CD4-positive, alpha-beta T cell treated with Interleukin-15 for 4 hours (primary cell): ENCODE measurements at places on chromosomes 3 and 15.

DNA sequence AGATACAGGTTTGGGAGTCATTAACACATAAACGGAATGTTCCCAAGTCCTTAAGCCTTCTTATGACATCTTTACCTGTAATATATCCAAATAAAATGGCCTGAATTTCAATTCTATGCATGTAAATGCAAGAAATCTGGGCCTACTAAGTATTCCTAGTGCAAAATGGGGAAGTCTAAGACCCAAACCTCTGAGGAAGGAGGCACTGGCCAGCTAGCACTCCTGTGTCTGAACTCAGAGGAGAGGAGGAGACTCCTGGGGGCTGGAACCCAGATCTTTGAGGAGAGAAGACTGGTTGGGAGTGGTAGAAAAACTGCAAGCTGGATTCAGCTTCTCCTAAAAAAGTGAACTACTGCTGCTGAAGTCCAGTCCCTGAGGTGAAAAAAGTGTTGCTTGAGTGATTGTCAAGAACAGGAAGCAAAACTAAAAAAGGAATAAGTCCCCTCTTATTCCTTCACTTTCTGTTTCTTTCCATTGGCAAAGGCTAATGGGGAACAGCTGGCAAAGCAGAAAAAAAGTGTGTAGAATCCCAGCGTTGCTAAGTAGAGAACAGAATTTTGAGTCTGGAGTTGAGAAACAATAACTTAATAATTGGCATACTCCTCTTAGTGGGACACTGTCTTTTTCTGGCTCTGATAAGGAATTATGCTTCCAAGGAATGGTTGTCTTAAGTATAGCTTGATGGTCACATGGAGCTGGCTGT, 54.8 kb upstream of the ATP2C1 start:
- DNase-seq, result no peak

DNA sequence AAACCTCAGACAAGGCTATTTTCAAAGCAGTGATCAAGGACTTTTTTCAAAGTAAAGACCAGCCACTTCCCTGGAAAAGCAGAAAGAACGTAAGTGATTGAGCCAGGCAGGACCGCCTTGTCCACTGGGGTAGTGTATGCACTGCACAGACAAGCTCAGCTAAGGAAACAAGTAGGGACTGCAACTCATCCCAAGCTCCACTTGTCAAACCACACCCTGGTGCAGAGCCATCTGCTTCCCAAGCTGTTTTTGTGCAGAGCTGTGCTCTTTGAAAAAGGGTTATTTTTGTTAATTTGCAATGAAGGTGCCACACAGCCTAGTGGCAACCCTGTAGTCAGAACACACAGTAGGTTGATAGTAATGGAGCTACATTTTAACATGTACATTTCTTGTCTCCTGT, 193.3 kb downstream of the ADAMTS9 start:
- no peak for DNase-seq

DNA sequence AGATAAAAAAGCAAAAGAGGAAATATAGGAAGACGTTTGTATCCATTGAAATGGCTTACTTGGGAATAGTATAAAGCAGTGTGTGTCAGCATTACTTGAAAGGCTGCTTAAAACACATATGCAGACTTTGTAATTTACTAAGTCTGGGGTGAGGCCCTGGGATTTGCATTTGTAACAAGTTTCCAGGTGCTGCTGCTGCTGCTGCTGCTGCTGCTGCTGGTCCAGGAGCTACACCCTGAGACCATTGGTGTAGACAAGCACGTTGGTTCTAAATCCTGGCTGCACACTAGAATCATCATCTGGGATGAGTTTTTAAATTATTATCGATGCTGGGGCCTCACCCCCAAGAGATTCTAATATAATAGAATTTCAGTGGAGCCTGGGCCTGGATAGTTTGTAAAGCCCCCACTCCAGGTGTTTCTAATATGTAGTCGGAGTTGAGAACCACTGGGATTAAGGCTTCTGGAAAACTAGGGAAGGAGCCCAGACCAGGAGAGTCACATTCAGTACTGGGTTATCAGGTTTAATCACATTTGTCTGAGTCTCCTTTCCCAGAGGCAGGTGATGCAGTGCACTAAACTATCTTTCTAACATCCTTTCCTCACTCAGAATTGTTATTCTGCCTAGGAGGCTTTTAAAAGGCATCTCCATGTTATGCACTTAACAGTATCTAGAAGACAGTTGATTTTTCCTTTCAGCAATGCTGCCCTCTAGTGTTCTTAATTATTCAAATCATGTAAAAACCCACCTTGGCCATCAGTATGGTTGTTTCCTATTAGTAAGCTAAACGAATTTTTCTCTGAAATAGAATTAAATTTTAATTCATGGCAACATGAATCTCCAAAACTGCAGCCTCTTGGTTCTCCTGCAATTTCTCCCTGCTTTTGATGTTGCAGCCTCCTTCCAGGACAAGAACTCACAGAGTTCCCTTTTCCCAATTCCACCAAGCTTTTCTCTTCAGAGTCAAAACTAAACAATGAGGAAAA, 45.4 kb downstream of the SSR3 start:
- DNase-seq, result peak; percentile 75

DNA sequence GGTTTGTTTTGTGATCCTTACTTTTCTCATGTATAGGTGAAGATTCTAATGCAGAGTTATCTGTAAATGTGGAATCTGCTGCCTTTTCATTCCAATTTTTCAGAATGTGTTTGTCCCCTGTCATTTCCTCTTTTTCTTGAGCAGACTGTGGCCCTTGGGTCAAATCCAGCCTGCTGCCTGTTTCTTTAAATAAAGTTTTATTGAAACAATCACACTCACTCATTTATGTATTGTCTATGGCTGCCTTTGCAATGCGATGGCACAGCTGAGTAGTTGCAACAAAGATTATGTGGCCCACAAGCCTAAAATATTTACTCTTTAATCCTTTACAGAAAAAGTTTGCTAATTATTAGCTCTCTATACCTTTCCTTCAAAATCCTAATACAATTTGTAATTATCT, 116.3 kb upstream of the NPHP3 start:
- DNase-seq, result no peak

DNA sequence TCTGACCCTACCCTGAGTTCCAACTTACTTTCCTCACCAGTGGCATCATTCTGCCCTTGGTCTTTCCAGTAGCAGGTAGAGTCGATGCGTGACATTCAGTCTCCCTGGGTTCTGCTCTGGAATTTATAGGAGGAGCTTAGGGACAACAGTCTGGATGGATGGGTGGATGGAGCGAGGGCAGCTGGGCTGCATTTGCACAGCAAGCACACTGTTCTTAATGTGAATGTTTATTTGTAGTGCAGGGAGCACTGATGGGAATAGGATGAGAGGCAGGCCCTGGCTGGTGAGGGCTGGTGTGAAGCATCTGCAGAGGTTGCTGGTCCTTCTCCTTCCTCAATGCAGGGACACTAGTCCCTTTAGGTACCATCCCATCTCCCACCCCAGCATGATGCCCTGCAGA, 176.2 kb downstream of the EPHB1 start:
- no peak for DNase-seq

DNA sequence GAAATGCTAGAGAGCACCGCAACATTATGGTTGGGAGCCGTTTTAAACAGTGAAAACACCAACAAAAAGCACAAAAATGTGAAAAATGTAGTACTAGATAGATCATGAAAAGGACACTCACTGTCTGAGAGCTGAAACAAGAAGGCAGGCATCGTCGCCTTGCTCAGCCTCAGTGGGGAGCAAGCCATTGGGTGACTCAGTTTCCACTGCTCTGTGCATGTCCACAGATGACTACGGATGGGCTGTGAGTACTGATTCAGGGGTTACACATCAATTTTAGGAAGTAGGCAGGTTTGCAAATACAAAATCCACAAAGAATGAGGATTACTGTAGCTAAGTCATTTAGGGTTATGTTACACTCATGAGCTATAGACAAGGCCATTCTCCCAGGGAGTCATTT, 10.8 kb downstream of the NOX5 start:
- DNase-seq, result no peak

- no peak for DNase-seq
Observed at GRCh38 chr15:51135276-51135675, 40.6 kb upstream of the TNFAIP8L3 start.

DNA sequence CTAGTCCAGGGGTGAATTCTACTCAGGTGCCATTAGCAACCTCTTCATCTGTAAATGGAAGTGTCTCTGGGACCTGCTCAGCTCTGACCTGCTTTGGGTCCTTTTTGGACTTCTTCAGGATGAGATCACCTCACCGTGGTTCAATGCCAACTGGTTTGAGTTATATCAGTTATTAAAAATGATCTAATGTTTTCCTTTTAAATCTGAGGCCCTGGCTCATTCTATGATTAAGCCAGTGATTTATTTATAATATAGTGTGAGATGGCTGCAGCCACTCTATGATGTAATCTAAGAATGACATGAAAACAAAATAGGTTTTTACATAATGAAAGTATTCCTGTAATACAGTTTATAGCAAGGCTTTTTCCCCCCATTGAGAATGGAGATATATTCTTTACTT, 79.4 kb downstream of the LPP start:
- DNase-seq, result no peak

- DNase-seq, result no peak
Observed at GRCh38 chr3:24494618-24495325, at the start of gene THRB. TSS of gene THRB (minus strand) at chr3:24494850.

GRCh38 chr15:83413054-83413719, 34.0 kb upstream of the SH3GL3 start:
- no peak for DNase-seq

GRCh38 chr3:13746385-13746784, 133.5 kb downstream of the WNT7A start:
- DNase-seq, result no peak

GRCh38 chr3:80234706-80235105, 466.9 kb upstream of the ROBO1 start:
- no peak for DNase-seq

GRCh38 chr3:134314588-134315285, 59.5 kb downstream of the AMOTL2 start:
- DNase-seq, result no peak

DNA sequence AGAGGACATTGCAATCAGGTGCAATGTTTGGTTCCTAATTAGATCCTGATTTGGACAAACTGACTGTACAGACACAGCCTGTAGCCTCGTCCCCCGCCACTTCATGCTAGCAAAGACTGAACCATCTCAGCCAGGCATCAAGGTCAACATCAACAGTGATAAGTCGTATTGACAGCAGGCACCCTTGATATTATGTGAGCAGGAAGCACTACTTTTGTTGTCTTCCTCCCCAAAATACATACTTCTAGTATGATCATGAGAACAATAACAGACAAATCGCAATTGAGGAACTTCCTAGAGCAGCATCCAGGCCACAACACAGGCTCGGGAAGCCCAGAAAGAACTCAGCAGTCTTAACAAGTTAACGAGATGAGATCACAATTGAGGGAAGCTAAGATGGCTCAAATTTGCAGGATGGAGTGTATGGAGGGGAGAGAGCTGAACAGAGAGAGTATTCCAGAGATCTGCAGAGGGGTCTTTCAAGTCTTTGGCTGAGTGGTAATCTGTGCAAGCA, 20.4 kb downstream of the TGM5 start:
- no peak for DNase-seq

DNA sequence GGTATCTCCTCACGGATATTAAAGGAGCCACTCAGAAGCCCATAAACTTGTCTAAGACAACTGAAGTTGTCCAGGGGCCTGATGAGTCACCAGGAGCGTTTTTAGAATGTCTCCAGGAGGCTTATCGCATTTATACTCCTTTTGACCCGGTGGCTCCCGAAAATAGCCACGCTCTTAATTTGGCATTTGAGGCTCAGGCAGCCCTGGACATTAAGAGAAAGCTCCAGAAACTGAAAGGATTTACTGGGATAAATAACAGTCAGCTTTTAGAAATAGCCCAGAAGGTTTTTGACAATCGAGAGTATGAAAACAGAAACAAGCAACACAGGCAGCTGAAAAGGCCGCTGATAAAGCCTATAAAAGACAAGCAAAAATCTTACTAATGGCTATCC, 4.1 kb downstream of the DET1 start:
- DNase-seq, result no peak

GRCh38 chr3:167839460-167840134, 104.1 kb downstream of the SERPINI1 start:
- no peak for DNase-seq

DNA sequence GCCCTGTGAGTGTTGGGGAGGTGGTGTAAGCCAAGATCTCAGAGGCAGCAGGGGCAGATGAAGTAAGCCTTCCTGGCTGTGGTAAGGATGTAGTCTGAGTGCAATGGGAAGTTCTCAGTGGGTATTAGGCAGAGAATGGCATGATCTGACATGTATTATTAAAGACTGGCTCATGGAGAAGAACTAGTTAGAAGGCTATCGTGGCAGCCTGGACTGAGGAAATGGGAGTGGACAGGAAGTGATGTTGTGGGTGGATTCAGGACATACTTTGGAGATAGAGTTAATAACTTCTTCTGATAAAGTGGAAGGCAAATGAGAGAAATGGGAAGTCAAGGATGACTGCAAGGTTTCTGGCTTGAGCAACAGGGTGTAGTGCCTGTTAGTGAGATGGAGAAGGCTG, 250.9 kb upstream of the CFAP20DC start:
- no peak for DNase-seq

DNA sequence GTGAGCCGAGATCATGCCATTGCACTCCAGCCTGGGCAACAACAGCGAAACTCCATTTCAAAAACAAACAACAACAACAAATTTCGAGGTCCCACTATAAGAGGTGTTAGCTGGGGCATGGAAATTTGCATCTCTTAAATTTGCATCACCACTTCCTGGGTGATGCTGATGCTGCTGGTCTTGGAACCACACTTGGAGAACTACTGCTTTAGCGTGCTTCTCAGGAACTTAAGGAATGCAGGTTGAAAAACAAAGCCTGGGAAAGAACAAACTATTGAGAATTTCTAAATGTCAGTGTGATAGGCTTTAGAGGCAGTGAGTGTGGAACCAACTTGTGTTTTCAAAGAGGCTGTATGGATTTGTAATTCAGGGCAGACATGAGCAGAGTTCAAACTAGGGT, 858.4 kb upstream of the ARPP21 start:
- no peak for DNase-seq

DNA sequence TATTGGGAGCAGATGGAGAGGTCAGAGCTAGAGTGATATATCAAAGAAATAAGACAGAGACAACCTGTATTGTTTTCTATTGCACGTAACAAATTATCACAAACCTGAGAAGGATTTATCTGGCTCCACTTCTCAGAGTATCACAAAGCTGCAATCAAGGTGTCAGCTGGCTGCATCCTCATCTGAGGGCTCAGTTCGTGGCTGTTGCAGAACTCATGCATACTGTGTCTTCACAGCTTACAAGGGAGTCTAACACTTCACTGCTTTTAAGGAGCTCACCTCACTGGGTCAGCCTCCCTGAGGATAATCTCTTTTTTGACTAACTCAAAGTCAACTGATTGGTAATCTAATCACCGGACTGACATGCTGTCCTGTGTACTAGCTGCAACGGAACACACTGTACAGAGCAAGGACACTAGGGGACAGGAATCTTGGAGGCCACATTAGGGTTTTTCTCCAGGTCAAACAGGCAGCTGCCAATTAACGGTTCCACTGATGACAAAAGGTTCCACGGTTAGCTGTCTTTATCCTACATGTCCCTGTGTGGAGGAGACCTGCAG, 1006.8 kb upstream of the SEMA6D start:
- DNase-seq, result no peak

GRCh38 chr3:187286467-187287059, 5.0 kb downstream of the MASP1 start:
- no peak for DNase-seq
